ENCODE measurements at places on chromosomes 2 and 18. TPM values are rescaled to one million over a fixed set of nuclear protein-coding genes. Genes with fewer than 3 reads are reported as not detected.
A peak's percentile ranks its signal among the peaks of the same experiment; 100 is the strongest.

DNA sequence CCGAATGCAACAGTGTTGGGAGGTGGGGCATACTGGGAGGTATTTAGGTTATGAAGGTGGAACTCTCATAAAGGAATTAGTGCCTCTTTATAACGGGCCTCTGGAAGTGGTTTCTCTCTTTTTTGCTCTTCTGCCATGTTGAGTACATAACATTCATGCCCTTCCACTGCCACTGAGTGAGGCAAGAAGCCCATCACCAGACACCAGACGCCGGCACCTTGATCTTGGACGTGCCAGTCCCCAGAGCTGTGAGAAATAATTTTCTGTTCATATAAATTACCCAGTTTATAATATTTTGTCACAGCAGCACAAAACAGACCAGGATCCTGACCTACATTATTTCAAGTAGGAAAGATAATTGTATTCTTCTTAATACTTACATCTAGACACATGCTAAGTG lies 320.2 kb downstream of the NRXN1 start:
- H3K27ac ChIP-seq, result no peak overlapping the region
- DNase-seq, result no peak
- no peaks in the 10 kb centered on the region for H3K27me3 ChIP-seq
- no peaks in the 10 kb centered on the region for H3K36me3 ChIP-seq
- no peaks in the 10 kb centered on the region for H3K4me1 ChIP-seq

- no peaks in the 10 kb centered on the region for H3K4me1 ChIP-seq
- H3K27me3 ChIP-seq, result no peaks in the 10 kb centered on the region
- H3K4me3 ChIP-seq, result no peak overlapping the region
- H3K36me3 ChIP-seq, result no peaks in the 10 kb centered on the region
- H3K27ac ChIP-seq, result no peak overlapping the region
- DNase-seq, result no peak
These were observed 206.8 kb upstream of the HDAC4 start for GRCh38 chr2:239607517-239608191.

DNA sequence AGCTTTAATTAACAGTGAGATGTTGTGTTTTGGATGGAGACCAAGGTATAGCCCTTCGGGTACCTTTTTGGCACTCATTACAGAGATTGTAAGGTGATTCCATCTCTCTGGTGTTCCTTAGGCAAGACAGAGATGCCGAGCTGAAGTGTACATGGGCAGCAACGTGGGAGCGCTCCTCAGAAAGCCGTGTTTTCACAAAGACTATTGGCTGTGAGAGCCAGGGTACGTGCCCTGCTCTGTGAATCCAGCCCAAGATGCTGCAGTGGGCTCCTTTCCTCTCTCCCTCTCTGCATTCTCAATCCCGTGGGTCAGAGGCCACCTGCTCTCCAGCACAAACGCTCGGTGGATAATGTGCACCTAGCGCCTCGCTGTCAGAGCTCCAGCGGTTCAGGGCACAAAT lies 203.0 kb upstream of the EPHA4 start:
- no peak for DNase-seq
- peaks cover 9% of the 10 kb centered on the region for H3K4me1 ChIP-seq
- H3K27me3 ChIP-seq, result no peaks in the 10 kb centered on the region

GRCh38 chr18:2891526-2892431 lies 45.0 kb downstream of the EMILIN2 start:
- no peaks in the 10 kb centered on the region for H3K36me3 ChIP-seq
- DNase-seq, result no peak
- H3K4me3 ChIP-seq, result no peak overlapping the region
- peaks cover 5% of the 10 kb centered on the region for H3K4me1 ChIP-seq

GRCh38 chr2:218354850-218355443 lies 1.7 kb upstream of the CATIP start:
- no peak for DNase-seq
- H3K27me3 ChIP-seq, result peaks cover 2% of the 10 kb centered on the region
- no peak overlapping the region for H3K27ac ChIP-seq
- H3K4me3 ChIP-seq, result no peak overlapping the region

- H3K4me1 ChIP-seq, result peaks cover 4% of the 10 kb centered on the region
- no peak overlapping the region for H3K27ac ChIP-seq
- DNase-seq, result peak; percentile 40
- no peaks in the 10 kb centered on the region for H3K36me3 ChIP-seq
- peak overlapping the region; percentile 66 for H3K4me3 ChIP-seq
These were observed 582.8 kb downstream of the ZEB2 start for GRCh38 chr2:143936848-143937722.

- no peaks in the 10 kb centered on the region for H3K36me3 ChIP-seq
- H3K27me3 ChIP-seq, result no peaks in the 10 kb centered on the region
- H3K4me3 ChIP-seq, result no peak overlapping the region
- no peak overlapping the region for H3K27ac ChIP-seq
These were observed 21.9 kb upstream of the ICOS start for GRCh38 chr2:203914546-203915182.

The FAM110C gene
- 1.4 TPM for total RNA-seq

The ABI2 gene
- 58.6 TPM for total RNA-seq

The TEX44 gene
- not detected for total RNA-seq

The TEKT4 gene
- not detected for total RNA-seq

The LINC00305 gene
- total RNA-seq, result not detected

Data from astrocyte (in vitro differentiated cells and primary cell).